ENCODE measurements at places on chromosomes 3 and 15.

GRCh38 chr3:107409365-107409764, 32.1 kb downstream of the CCDC54 start:
- DNase-seq: no peak

DNA sequence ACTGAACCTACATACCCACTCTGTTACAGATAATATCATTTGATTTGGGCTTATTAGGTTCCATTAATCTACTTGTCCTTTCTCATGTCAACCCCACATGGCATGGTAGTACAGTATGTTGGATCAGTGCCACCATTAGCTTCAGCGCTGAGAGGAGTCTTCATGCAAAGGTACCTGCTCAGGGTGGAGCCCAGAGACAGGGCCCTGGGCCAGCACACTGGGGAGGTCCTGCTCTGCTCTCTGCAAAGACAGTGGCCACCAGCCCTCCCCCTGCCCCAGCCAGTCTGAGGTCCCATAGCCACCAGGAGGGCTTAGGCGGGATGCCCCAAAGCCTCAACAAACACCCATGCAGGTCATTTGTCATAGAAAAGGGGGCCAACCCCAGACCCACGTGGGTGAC, 71.0 kb downstream of the ATP10A start:
- no peak for DNase-seq

GRCh38 chr3:161419555-161420333, 48.4 kb upstream of the SPTSSB start:
- no peak for DNase-seq

GRCh38 chr3:184075901-184076300, 21.0 kb upstream of the HTR3E start:
- DNase-seq: no peak

GRCh38 chr3:110413807-110414748, 657.5 kb upstream of the NECTIN3 start:
- no peak for DNase-seq
